Activated T-cell treated with anti-CD3 and anti-CD28 coated beads for 4 hours (primary cell): ENCODE measurements at places on chromosomes 7 and 10.

GRCh38 chr7:42460933-42461332 lies 223.9 kb upstream of the GLI3 start:
- no peak for DNase-seq

- DNase-seq, result no peak
Measured at GRCh38 chr7:153193144-153193595, 433.6 kb downstream of the ACTR3B start.

GRCh38 chr7:28528899-28529298 lies 116.6 kb downstream of the CREB5 start:
- no peak for DNase-seq

DNA sequence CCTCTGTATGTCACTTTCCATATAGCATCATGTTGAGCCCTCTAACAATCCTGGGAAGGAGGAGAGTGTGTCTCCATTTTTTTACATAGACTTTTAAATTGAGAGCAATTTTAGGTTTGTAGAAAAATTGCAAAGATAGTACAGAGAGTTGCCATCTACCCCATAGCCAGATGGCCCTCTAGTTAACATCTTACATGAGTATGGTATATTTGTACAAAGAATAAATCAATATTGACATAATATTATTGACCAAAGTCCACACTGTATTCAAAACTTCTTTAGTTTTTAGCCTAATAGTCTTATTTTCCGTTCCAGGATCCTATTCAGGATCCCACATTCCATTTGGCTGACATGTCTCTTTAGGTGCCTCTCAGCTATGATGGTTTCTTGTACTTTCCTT lies 274.6 kb upstream of the PLPP4 start:
- no peak for DNase-seq

- DNase-seq, result no peak
Measured at GRCh38 chr10:119811122-119811521, 61.5 kb downstream of the MCMBP start.

GRCh38 chr7:70288781-70289456 lies 690.6 kb downstream of the AUTS2 start:
- no peak for DNase-seq
